ENCODE measurements at places on chromosomes 13 and 19. TPM values are rescaled to one million over a fixed set of nuclear protein-coding genes. Genes with fewer than 3 reads are reported as not detected.

- no peaks in the 10 kb centered on the region for H3K4me1 ChIP-seq
- no peak overlapping the region for H3K27ac ChIP-seq
- no peak overlapping the region for H3K4me3 ChIP-seq
- H3K27me3 ChIP-seq = no peaks in the 10 kb centered on the region
- DNase-seq = no peak
- no peaks in the 10 kb centered on the region for H3K36me3 ChIP-seq
These were observed 13.5 kb downstream of the SPPL2B start for GRCh38 chr19:2341982-2342381.

- no peak overlapping the region for H3K4me3 ChIP-seq
- no peaks in the 10 kb centered on the region for H3K4me1 ChIP-seq
- no peak overlapping the region for H3K27ac ChIP-seq
- no peaks in the 10 kb centered on the region for H3K27me3 ChIP-seq
These were observed 246.1 kb upstream of the DACH1 start for GRCh38 chr13:72113076-72113475.

- no peak overlapping the region for H3K4me3 ChIP-seq
- H3K27me3 ChIP-seq = no peaks in the 10 kb centered on the region
- no peaks in the 10 kb centered on the region for H3K36me3 ChIP-seq
- H3K27ac ChIP-seq = peak overlapping the region; percentile 74
- DNase-seq = no peak
- H3K4me1 ChIP-seq = peaks cover 28% of the 10 kb centered on the region
These were observed 126.8 kb upstream of the SPATA13 start for GRCh38 chr13:24033527-24034302.

Gene SIX5
- 15.5 TPM for total RNA-seq

Gene IZUMO2
- total RNA-seq = not detected
